GM13976 (cell line): ENCODE measurements at places on chromosomes 3 and 15.

- peak; percentile 51 for DNase-seq
Measured at GRCh38 chr3:195139091-195139875, 131.7 kb downstream of the XXYLT1 start.

DNA sequence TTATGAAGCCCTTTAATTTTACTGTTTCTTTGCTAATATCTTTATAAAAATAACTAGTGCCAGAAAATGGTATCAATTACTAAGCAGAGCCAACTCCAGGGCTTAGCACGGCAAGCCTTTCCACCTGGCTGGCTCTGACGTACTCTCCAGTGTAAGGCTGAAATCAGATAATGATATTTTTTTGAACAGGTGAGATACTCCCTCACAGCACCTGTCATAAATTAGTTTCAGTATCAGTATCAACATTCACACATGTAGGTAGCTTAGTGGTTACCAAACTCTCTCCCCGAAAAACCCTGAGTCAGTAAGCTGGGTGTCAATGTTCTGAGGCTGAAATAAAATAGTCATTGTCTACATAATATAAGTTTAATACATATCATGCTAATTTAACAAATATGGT, 710.1 kb downstream of the SQOR start:
- no peak for DNase-seq

DNA sequence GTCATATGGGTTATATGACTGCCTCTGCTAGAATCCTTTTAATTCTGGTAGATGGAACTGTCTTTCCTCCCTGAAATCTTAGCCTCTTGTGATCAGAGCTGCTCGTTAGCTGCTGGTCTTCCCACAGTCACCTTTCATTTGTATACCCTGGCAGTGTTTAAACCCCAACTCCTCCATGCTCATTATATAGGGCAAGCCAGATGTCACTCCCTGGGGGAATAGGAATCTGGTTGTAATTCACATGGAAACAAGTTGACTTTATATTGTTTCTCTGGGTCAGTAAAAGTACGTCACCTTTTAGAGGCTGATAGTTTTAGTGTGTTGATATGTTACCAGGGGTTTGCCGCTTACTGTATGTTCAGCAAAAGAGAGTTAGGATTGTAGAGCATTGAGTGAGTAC, 103.5 kb downstream of the ITPR1 start:
- no peak for DNase-seq

DNA sequence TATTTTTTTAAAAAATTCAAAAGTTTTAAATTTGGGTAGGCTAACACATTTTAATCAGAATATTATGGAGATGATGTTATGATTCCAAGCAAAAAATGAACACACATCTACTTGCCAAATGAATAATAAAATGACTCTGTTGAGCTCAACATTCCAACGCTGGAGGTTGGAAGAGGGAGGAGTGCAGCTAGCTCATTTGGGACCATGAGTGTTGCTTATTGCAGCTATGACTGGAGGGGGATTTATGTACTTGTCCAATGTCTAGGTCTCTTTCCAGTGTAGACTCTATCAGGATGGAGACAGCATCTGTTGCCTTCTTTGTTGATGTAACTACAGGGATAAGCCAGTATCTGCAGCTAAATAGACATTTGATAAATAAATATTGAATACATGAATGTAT, 310.6 kb downstream of the CACNA2D3 start:
- no peak for DNase-seq

- peak; percentile 75 for DNase-seq
Measured at GRCh38 chr3:12891985-12892839, 50.8 kb upstream of the RPL32 start.

GRCh38 chr15:70071799-70072198, 25.9 kb downstream of the TLE3 start:
- no peak for DNase-seq

GRCh38 chr3:1591327-1592028, 498.7 kb downstream of the CNTN6 start:
- no peak for DNase-seq

DNA sequence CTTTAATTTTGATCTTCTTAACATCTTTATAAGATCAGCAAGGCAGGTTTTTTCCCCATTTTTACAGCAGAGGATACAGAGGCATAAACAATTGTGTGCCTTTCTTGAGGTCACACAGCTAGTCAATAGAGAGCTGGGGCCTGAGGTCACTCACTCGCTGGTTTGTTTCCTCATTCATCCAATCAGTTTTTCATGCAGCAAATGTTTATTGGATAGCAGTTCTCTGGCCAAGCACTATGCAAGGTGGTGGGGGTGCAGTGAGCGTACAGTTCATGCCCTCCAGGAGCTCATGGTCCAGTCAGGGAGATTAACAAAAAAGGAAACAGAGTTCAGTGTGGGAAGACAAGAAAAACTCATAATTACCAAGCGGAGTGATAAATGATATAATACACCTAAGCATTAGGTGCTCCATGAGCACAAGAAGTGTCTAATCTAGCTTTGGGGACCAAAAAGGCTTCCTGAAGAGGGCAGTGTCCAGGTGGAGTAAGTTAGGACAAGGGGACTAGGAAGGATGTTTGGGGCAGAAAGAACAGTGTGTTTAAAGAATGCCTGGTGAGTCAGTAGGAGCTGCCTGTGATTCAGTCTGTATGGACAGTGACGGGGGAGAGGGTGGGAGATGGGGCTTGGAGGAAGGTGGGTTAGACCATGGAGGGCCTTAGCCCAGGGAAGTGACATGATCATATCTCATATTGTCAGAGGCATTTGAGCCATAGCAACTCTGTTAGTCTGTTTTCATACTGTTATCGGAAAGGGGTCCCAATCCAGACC, 29.3 kb downstream of the MAP2K5 start:
- no peak for DNase-seq

DNA sequence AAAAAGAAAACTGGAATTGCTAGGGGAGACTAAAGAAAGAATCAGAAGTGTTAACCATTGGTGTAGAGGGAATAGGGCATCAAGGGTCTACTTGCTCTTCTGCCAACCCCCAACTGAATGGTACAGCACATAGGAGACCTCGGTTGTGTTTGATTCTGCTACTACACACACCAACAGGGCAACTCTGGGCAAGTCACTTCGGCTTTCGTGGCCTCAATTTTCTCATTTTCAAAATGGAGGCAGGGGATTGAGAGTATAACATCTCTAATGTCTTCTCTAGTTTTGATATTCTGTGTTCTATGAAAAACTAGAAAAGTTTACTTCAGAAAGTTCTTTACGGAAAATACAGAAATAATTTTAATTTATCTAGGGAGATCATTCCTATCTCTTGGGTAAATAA, 120.3 kb upstream of the PHLDB2 start:
- no peak for DNase-seq

- DNase-seq, result peak; percentile 48
Measured at GRCh38 chr3:159322322-159322939, 520.6 kb downstream of the MFSD1 start.
